Hepatocyte (in vitro differentiated cells): ENCODE measurements at places on chromosomes 2 and 18. TPM values are rescaled to one million over a fixed set of nuclear protein-coding genes. Genes with fewer than 3 reads are reported as not detected.

GRCh38 chr2:232870018-232870765, at the start of gene SNORC:
SNORC (plus strand) TSS chr2:232870264; CDS start chr2:232870342, 78 bp downstream.
- DNase-seq, result no peak

- DNase-seq, result no peak
These were observed 241.3 kb downstream of the DYSF start for GRCh38 chr2:71694501-71695234.

GRCh38 chr2:217326238-217327022, 466.6 kb upstream of the TNP1 start:
- no peak for DNase-seq

The ESPNL gene
- total RNA-seq, result 0.27 and 0.36 TPM in 2 replicates

The RTN4 gene
- 243 and 284 TPM in 2 replicates for total RNA-seq

- peak; percentile 53 for DNase-seq
These were observed 41.4 kb downstream of the IL1R2 start for GRCh38 chr2:102033031-102033749.
